Left kidney (tissue), 8 donors: ENCODE measurements at places on chromosomes 7 and 10. TPM values are rescaled to one million over a fixed set of nuclear protein-coding genes. Genes with fewer than 3 reads are reported as not detected.

The PLEKHS1 gene
- polyA plus RNA-seq = 0.38 TPM

The SLC18A2 gene
- polyA plus RNA-seq = 1.00 TPM

The MINPP1 gene
- 42.6 TPM for polyA plus RNA-seq

The TMEM229A gene
- polyA plus RNA-seq = 0.13 TPM

The LRRC18 gene
- polyA plus RNA-seq = 0.20 TPM

The DDC gene
- polyA plus RNA-seq = 76.2 TPM

The WEE2 gene
- polyA plus RNA-seq = 0.58 TPM

The MUC3A gene
- 1.2 TPM for polyA plus RNA-seq
